Occipital lobe (tissue), 3 donors: ENCODE measurements at places on chromosomes 5 and 9. TPM values are rescaled to one million over a fixed set of nuclear protein-coding genes. Genes with fewer than 3 reads are reported as not detected.

DNA sequence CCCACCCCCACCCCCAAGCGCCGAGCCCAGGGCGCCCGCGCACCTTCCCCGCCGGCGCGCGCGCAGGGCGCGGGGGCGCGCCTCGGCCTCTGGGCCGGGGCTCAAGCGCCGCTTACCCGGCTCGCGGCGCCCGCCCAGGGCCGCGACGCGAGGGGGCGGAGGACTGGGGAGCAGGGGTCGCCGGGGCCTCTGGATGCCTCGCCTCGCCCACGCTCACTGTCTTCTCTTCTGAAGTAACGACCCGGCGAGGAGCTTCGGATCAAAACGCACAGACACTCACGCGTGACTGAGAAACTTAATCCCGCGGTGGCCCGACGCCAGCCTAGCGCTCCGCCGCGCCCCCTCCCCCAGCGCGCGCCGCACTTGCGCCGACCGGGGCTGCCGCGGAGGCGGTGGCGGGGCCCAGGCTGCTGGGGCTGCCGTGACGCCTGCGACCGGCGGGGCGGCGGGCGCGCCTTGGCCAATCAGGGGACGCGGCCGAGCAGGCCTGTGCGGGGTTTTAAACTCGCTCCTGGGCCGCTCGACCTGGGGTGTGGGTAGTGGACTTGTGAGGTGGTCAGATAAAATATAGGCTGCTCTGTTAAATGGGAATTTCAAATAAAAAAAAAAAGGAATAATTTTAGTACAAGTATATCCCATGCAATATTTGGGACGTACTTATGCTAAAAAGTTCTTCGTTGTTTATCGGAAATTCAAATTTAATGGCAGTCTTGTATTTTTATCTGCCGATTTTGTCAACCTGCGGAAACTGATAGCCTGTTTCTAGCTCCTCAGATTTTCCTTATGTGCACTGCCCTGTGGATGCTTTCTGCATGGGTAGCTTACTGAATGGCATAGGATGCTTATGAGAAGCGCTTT, at the start of gene MPDZ:
Gene MPDZ (minus strand): TSS at position 409 of the 858 bp plus-strand sequence. CDS start 29,377 bp downstream, outside the sequence.
- DNase-seq, result peak; percentile 49

DNA sequence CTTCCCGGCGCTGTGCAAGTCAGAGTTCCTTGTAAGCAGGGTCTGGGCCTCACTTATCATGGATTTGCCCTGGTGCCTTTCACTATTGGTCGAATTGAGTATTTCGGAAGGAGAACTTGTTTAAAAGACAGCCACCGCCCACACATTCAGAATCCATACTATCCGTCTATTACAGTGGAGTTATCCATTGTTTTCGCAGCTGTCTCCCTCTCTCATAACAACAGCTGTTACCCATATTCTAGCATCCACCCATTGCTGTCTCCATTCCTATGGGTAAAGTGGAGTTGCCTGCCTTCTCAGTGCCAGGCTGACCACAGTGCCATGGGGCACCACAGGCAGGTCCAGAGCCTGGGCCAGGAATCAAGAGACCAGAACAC, 20.2 kb downstream of the FAXDC2 start:
- no peak for DNase-seq

DNA sequence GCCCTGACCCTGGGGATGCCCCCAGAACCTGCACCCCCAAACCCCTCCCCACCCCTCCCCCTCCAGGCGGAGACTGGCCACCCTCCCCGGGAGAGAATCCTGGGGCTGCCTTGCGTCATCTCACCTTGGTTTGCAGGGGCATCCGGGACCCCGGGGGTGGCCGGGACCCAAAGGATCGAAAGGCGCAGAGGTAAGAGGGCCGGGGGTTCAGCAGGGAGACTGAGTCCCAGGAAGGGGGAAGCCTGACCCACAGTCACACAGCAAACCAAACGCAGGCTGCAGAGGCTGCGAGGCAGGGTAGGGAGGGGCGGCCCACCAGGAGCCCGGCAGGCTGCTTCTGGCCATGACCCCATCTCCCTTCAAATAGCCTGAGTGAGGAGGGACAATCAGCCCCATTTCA, 33.8 kb upstream of the ORM1 start:
- DNase-seq, result no peak

DNA sequence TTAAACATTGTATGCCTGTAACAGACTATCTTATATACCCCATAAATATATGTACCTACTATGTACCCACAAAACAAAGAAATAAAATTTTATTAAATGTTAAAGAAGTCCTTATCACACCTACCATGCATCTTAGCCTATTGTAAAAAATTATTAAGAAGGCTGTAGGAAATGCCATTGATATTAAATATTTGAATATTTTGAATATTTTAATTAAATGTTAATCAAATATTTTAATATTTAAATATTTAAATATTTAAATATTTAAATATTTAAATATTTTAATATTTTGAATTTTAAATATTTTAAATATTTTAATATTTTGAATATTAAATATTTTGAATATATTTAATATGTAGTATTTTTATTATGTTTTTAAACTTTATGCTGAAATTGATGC, 331.5 kb upstream of the ATP10B start:
- DNase-seq, result no peak

The SOX30 gene
- not detected for total RNA-seq

GRCh38 chr9:112396416-112396815, 16.5 kb downstream of the HSDL2 start:
- no peak for DNase-seq

- DNase-seq, result no peak
Measured at GRCh38 chr9:86836797-86837196, 110.5 kb downstream of the GAS1 start.

The SLC45A2 gene
- total RNA-seq, result 0.16 TPM

- DNase-seq, result no peak
Measured at GRCh38 chr9:114894609-114895433, 35.6 kb downstream of the TNFSF8 start.

- no peak for DNase-seq
Measured at GRCh38 chr5:13987843-13988464, 43.5 kb upstream of the DNAH5 start.

The EPB41L4A gene
- 78.8 TPM for total RNA-seq

GRCh38 chr9:133477992-133478850, 678 bp downstream of the SLC2A6 start:
- DNase-seq, result no peak

- peak; percentile 30 for DNase-seq
Measured at GRCh38 chr5:161546470-161547301, at the start of gene GABRB2. GABRB2 (minus strand) TSS chr5:161546725; CDS start chr5:161546643, 82 bp downstream.

The CDH9 gene
- total RNA-seq, result 34.2 TPM

The MSMP gene
- not detected for total RNA-seq

The PHF24 gene
- 25.6 TPM for total RNA-seq

DNA sequence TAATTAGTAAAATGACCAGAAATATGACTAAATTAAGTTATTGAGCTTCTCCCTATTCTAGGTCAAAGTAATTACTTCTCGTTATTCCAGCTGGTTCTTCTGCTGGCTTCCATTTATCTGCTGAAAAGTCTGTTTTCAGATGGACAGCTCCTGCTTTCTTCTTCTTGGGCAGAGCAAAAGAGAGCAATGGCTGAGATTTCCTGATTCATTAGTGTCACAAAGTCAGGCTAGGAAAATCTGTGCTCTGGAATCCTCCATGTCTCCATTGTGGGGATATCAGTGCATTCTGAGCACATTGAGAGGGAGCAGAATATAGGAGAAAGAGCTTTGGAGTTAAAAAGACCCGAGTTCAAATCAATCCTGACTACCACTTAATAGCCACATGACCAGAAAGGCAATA, 33.7 kb upstream of the NRG2 start:
- no peak for DNase-seq

GRCh38 chr5:62614355-62614754, 35.7 kb downstream of the LRRC70 start:
- DNase-seq, result no peak

- DNase-seq, result peak; percentile 37
Measured at GRCh38 chr9:23005156-23005555, 558.5 kb downstream of the DMRTA1 start.

DNA sequence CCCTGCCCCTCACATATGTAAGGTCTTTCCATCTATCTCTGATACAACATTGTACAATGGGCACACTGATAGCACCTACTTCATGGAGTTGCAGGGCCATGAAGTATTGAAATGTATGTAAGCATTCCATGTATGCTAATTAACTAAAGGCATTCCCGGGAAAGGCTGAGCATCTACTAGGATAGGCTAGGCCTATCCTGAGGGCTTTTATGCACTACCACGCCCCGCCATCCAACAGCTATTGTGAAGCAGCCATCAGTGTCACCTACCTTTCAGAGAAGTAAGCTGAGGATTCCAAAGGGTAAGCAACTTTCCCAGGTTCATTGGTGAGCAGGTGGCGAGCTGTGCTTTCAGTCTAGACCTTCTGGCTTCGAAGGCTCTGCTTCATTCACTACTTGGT, 47.6 kb downstream of the NSG2 start:
- no peak for DNase-seq

The OR1Q1 gene
- total RNA-seq, result not detected

DNA sequence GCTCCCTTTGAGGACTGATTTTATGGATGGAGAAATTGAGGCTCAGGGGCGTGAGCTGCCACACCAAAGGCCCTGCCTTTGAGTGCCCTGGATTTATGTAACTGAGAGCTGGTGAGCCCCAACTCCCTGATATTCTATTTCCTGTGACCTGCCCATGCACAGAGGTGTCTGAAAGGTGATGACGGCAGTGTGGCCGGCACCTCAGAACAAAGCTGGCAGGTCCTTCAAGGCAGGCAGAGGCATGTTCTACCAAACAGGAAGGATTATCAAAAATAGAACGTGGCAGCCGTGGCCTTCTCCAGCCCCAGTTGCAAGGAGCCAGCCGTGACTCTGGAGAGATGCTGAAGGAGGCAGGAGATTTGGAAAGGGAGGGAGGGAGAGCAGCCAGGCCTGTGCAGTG, 36.2 kb downstream of the INSYN2B start:
- DNase-seq, result no peak

- DNase-seq, result no peak
Measured at GRCh38 chr5:17802256-17802655, 168.0 kb downstream of the TAF11L14 start.

GRCh38 chr5:110846398-110847001, 107.7 kb downstream of the SLC25A46 start:
- DNase-seq, result no peak

GRCh38 chr5:137393196-137393993, 105.7 kb downstream of the SPOCK1 start:
- DNase-seq, result no peak

DNA sequence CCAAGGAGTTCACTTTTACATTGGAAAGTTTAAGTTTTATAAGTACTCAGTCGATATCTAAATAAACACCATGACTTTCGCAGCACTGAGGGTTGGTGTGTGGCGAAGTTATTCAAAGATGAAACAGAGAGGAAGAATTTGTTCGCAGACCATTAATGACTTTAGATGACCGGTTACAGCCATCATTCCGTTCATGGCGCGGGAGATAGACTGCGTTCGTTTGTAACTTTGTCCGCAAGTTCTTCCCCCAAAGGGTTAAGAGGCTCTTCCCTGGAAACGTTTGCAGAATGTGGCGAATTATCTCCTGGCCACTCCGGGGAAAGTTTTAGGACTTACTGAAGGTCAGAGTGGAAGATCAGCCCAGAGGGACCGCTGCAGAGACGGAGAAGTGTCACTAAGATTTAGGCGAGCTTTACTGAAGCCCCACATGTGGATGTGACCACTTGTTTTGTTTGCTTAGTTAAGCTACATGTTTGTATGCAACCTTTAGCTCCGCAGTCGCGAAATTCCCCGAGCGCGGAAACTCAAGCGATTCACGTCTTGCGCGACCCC, 2.2 kb upstream of the FOXD1 start:
- DNase-seq, result no peak

The SLC6A7 gene
- 0.62 TPM for total RNA-seq

DNA sequence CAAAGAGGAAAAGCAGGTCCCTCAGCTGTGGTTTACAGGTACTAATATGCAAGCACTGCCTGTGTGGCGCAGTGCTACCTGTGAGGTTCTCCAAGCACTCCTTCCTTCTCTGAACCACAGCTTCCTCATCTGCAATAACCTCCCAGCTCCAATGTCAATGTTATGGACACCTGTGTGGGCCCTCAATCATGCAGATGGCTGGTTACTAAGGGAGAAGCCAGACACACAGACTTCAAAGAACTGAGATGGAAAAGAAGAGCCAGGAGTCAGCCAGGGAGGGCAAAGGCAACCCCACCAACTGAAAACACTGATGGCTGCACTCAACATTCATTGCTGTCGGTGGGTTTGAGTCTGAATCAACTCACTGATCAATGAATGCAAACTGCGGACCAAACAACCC, 77.7 kb downstream of the NR6A1 start:
- DNase-seq, result no peak

GRCh38 chr5:33807771-33808170, 84.0 kb downstream of the ADAMTS12 start:
- no peak for DNase-seq

DNA sequence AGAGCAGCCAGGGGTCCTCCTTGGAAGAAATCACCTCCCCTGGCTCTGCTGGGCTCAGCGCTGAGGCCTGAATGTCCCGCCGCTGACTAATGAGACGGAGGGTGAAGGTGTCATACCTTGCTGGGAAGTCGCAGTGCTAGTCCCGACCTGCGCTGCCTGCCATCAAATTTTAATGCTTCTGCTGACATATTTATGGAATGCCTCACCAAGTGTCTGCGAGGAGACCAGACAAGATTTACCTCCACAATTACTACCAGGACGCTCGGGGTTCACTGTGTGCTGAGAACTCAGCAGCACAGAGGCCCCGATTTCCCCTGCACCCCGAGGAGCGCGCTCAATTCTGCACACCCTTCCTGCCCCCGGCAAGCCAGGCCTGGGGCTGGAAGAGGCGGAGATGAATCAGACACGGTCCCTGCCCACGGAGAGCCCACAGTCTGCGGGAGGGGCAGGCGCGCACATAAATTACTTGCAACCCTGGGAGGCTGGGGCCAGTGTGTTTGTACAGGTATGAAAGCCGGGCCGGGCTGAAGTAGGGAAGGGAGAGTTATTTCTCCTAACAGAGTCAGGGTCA, 175.2 kb downstream of the PAX5 start:
- no peak for DNase-seq

The HTR1A gene
- total RNA-seq, result 18.2 TPM

DNA sequence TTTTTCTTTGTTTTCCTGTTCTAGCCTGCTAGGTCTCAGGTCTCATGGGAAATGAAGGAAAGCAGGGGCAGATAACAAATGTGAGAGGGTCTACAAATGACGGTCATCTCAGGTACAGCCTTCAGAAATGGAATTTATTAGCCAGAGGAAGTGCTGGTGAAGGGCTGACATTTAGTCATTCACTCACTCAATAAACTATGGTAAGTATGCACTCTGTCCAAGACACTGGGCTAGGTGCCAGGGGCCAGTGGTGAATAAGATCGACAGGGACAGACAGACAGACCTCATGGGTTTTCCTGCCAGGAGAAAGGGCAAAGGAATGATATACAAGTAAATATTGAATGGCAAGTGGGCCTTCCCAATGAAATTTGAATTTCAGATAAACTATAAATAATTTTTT, 6.3 kb downstream of the PDE6A start:
- no peak for DNase-seq

- no peak for DNase-seq
Measured at GRCh38 chr5:65098393-65098792, 329.7 kb downstream of the CWC27 start.

The GABRA1 gene
- 18.2 TPM for total RNA-seq
